ENCODE measurements at places on chromosomes 3 and 15.

- no peak for DNase-seq
Measured at GRCh38 chr3:40768046-40768445, 243.3 kb downstream of the ZNF621 start.

- no peak for DNase-seq
Measured at GRCh38 chr15:81209635-81210034, 13.0 kb downstream of the IL16 start.

DNA sequence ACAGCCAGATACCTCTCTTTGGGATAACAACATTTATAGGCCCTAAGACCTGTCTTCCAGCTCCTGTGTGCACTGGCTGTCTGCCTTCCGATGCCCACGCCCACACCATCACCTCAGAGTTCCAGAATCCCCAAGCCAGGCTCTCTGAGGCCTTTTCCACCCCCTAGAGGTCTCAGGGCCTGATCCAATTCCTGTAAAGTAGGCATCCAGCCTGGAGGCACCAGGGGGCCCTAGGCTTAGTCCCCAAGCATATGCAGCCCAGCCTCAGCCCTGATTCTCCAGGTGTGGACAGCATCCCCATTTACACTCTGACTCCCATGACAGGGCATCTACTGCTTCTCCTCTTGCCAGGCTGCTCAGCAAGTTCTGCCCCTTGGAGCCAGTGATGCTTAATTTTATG, 72.7 kb upstream of the CORO2B start:
- no peak for DNase-seq

GRCh38 chr3:151282921-151283320, 4.6 kb upstream of the P2RY14 start:
- no peak for DNase-seq

DNA sequence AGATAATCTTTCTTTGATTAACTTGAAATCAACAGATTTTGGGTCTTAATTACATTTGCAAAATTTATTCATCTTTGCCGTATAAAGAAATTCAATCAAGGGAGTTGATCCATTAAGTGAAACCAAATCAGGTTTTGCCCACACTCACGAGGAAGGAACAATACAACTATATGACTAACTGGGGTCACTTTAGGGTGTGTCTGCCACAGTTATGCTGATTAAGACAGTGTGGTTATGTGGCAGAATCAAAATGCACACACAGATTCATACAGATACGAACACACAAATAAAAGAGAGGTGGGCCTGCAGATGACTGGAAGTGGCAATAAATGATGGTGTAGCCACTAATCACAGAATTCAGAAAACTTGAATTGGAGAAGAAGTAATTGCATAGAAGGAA, 543.5 kb downstream of the GABRG3 start:
- no peak for DNase-seq

GRCh38 chr15:91208371-91208770, 108.3 kb downstream of the SV2B start:
- DNase-seq, result no peak

DNA sequence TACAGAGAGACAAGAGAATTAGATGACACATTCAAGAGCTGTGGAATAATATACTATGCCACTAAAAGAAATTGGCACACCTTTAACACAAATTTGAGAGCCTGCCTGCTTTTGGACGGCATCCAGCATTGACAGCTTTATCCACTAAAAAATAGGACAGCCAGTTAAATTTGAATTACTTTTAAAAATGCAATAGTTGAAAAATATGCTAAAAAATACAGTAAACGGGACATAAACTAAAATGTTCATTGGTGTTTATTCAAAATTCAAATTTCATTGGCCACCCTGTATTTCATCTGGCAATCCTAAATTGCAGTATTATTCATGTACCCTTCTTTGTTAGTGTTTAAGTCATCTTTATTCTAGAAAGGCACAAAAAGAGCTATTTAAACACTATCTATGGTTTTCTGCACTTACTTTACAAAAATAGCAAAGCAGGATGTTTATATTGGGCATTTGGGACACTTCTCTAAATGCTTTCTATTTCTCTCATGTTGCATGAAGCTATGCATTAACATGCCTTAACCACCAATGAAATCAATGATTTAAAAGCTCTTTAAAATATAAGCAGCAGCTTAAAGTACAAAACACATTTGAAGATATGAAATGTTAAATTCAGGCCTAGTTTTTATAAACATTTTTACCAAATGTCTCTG, 160.1 kb downstream of the NEK10 start:
- DNase-seq, result no peak

DNA sequence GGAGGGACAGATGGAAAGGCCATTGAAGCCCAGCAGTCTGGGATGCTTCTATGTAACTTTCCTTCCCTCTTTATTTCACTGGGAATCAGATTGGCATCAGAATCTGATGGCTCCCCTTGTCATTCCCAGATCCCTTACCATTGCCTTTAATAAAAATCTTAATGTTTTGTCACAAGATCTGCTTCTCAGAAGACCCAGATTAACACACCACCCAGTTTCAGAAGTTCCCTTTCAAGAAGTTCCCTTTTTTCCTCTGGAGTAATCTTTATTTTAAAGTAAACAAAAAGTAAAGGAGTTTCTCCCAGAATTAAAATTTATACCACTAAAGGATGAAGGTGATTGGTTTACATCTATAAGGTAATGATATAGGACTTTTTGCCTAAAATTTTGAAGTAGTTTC, 76.4 kb downstream of the UBR1 start:
- no peak for DNase-seq

DNA sequence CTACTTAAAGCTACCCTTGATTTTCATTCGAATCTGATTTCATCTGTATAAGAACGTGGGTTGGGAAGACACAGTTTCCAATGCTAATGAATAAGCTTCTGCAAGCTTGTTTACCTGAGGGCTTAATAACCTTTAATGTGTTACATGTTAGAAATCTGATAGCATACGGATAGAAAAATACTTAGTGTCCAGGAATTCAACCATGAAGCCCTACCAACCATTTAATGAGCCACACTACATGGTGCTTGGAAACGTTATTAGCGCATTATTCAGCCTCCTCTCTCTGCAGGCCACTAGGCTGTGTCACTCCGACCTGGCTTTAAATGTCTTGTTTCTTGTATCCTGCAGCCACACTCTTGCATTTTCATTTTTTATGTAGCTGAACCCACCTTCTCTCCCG, 1.6 kb downstream of the FAM81A start:
- no peak for DNase-seq

- DNase-seq, result no peak
Measured at GRCh38 chr3:55486101-55486856, 827 bp downstream of the WNT5A start.

- DNase-seq, result no peak
Measured at GRCh38 chr3:182909318-182910040, 70.9 kb downstream of the DCUN1D1 start.

DNA sequence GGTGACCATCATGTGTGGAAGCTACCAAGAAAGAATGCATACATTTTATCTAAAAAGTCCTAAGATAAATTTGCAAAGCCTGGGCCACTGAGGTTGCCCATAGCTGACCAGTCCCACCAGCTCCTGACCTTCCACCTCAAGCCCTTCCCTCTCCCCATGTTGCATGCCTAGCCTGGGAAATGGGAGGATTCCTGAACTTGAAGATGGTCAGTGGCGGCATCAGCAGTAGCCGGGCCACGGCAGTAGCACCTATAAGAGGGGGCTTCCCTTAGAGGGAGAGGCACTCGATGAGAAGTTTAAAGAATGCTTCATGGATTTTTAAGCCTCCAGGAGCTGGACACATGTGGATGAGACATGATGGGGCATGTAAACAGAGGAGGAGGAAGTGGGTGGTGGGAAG, 172.1 kb downstream of the KLF13 start:
- DNase-seq, result no peak

Data from GM04503 (cell line).